ENCODE measurements at places on chromosomes 2 and 18. TPM values are rescaled to one million over a fixed set of nuclear protein-coding genes. Genes with fewer than 3 reads are reported as not detected.

DNA sequence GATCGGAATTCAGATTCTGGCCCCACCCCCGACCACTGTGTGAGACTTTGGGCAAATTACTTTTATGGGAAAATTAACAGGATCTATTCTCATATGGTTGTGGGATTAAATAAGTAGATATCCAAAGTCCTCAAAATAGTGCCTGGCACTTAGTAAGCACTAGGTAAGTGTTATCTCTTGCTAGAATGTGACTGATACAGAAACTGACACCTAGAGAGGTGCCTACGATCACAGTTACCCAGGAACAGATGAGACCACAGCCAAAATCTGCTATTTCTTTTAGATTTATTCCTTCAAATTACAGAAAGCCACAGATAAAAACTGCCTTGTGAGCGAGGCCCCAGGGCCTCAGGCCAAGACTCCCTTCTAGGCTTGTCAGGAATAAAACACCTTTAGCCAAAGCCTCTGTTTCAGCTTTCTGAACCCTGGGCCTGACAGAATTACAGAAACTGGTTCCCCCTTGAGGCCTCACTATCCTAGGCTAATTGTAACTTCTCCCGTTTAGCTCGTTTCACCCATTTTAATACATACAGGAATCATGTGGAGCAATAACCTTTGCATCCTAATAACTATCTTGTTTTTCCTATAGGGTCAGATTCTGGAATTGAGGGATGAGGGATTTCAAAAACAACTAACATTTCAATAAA lies 22.3 kb upstream of the CHMP1B start:
- no peak for DNase-seq

The WBP1 gene
- total RNA-seq = 63.8 TPM

- no peak for DNase-seq
Measured at GRCh38 chr18:79199691-79200374, 130.6 kb downstream of the ATP9B start.

The SPTBN1 gene
- 423 TPM for total RNA-seq

- DNase-seq = no peak
Measured at GRCh38 chr2:200765995-200766660, 45.6 kb upstream of the BZW1 start.

The ST8SIA5 gene
- not detected for total RNA-seq

DNA sequence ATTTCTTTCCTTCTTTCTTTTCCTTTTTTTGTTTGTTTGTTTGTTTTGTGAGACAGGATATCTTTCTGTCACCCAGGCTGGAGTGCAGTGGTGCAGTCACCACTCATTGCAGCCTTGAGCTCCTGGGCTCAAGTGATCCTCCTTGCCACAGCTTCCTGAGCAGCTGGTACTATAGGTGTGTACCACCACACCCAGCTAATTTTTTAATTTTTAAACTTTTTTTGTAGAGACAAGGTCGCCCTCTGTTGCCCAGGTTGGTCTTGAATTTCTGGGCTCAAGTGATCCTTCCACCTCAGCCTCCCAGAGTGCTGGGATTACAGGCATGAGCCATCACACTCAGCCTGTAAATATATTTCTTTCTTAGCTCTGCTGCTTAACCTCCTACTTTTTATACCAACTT lies 83.4 kb upstream of the CYP20A1 start:
- DNase-seq = no peak

The LIMS4 gene
- total RNA-seq = not detected

DNA sequence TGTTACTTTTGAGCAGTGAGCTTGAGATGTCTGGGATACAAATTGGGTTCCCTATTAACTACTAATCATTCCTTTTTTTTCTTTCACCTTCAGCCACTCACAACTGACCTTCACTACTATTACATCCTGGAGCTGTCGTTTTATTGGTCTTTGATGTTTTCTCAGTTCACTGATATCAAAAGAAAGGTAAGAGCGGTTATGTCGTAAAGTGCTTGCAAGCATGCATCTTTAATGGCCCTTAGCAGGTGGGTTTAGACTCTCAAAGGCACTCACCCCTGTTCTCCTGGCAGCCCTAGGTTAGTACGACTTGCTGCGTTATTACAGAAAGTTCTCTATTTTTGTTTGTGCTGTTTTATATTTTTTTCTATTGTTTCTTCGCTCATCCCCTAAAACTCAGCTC lies 107.6 kb upstream of the NOSTRIN start:
- DNase-seq = no peak

The NMUR1 gene
- total RNA-seq = 0.41 TPM

- DNase-seq = no peak
Measured at GRCh38 chr2:68091439-68092034, 28.7 kb upstream of the C1D start.

DNA sequence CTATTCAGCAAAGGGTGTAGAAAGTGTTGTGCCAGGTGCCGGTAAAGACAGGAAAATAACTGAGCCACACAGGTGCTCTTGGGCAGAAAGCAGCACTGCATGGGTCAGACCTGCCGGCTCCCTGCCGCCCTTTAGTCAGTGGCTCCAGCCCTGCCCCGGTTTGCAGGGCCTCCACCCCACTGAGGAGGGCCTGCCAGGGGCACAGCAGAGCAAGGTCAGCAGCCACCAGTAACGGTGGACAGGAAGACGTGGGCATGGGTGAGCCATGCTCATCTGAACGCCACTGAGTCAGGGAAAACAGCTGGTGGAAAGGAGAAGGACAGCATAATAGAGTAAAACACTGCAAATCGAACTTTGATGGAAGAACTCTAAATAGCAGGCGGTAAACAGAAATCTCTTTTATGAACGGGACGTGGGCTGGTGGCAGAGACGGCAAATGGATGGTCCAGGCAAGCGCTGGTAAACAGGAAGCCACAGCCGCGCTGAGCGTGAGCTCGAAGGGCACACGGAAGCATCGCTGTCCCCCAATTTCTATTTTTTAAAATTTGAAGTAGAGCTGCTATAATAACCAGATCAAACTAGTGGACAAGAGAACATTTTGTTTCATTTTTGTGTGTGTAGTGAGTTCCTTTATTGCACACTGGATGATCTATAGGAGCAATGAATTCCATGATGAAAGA lies 141.8 kb upstream of the ALKAL2 start:
- no peak for DNase-seq

- DNase-seq = no peak
Measured at GRCh38 chr2:61928826-61929461, 23.5 kb downstream of the COMMD1 start.

- no peak for DNase-seq
Measured at GRCh38 chr2:232477751-232478510, 9.7 kb downstream of the ECEL1 start.

The C18orf63 gene
- total RNA-seq = not detected
